ENCODE measurements at places on chromosomes 16 and 17. TPM values are rescaled to one million over a fixed set of nuclear protein-coding genes. Genes with fewer than 3 reads are reported as not detected.

NSF gene
- total RNA-seq: 44.1 TPM

KRTAP4-6 gene
- total RNA-seq: not detected

CCL17 gene
- total RNA-seq: not detected

KRT40 gene
- not detected for total RNA-seq

- DNase-seq: peak; percentile 61
Measured at GRCh38 chr16:77961814-77962213, 60.5 kb upstream of the CLEC3A start.

GRCh38 chr17:6497496-6498221, 53.4 kb downstream of the PIMREG start:
- DNase-seq: no peak

METTL23 gene
- 29.4 TPM for total RNA-seq

GRCh38 chr16:46612121-46612520, 9.1 kb downstream of the SHCBP1 start:
- DNase-seq: no peak

MT1A gene
- not detected for total RNA-seq

DNA sequence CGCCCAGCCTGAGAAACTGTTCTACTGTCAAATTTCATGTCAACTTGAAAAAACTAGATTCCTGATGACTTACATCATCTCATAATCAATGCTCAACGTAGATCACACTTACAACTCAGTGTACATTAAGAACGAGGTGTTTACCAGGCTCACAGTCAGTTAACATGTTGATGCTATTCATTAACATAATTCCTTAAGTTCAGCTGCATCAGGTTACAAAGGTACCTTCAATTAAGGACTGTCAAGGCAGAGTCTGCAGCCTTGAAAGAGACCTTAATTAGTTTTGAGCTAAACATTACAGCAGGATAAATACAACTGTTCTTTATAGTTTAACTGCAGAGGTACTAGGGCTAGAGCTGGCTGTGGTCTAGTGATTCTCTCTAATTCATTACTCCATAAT, 1.9 kb downstream of the GNA13 start:
- DNase-seq: no peak

TBX2 gene
- total RNA-seq: 1.4 TPM

BCO1 gene
- not detected for total RNA-seq

Data from Daoy (cell line).